Pulmonary artery endothelial cell (primary cell): ENCODE measurements at places on chromosomes 1 and 21. TPM values are rescaled to one million over a fixed set of nuclear protein-coding genes. Genes with fewer than 3 reads are reported as not detected.

- no peak for DNase-seq
These were observed 17.7 kb upstream of the C1orf87 start for GRCh38 chr1:60091195-60091715.

DNA sequence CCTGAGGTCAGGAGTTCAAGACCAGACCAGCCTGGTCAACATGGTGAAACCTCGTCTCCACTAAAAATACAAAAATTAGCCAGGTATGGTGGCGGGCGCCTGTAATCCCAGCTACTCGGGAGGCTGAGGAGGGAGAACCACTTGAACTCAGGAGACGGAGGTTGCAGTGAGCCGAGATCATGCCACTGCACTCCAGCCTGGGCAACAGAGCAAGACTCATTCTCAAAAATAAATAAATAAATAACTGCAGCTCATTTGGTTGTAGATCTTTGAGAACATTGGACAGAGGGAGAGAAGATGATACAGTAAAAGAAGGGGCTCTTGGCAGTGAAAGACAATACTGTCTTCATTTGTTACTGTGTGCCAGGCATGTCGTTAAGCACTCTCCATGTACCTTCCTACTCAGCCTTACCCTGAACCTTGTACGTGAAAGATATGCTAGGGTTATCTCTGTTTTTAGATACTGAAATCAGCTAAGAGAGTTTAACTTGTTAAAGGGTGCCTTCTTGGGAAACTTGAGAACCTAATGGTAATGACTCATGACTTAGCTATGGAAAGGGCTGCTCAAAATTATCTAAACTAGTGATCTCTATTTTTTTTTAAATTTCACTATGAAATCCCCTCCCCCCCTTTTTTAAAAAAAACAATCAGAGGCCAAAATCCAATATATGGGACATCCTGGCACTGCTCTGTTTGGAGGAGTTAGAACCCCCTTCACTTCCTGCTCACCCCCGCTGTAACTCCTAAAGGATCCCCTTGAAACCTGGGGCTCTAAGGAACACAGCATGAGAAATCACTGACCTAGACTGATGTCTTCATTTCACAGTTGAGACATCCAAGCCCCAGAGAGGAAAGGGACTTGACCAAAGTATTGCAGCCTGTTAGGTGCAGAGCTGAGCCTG, 6.8 kb upstream of the KPNA6 start:
- DNase-seq = no peak

- DNase-seq = no peak
These were observed 9.9 kb upstream of the DCAF6 start for GRCh38 chr1:167926486-167926997.

GRCh38 chr1:40143891-40144575, 17.2 kb upstream of the RLF start:
- DNase-seq = peak; percentile 37

DNA sequence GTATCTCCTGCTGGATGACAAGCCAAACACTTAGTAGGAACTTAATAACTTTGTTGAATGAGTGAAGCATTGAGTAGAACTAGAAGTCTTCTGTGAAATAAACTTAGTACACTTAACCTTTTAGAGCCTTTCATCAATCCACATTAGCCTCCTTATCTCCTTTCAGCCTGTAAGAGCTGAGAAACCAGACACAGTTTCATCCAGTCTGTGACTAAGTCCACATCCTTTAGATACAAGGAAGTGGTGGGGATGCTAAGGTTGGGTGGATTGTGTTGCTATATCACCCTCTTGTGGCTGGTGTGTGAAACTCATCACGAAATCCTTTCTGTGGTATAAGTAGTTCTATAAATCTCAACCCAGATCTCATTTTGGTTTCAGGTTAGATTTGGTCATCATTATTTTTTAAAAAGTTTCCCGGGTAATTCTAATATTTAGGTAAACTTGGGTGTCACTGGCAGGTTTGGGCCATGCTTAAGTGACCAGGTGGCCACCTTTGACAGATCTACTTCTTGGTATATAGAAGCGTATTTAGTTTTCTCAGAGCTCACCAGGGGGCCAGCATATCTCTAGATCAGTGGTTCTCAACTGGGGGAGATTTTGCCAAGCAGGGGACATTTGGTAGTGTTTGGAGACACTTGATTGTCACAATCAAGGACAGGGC, 27.8 kb upstream of the CD84 start:
- peak; percentile 40 for DNase-seq

- DNase-seq = no peak
These were observed 358.3 kb downstream of the KIF26B start for GRCh38 chr1:245512980-245513578.

DNA sequence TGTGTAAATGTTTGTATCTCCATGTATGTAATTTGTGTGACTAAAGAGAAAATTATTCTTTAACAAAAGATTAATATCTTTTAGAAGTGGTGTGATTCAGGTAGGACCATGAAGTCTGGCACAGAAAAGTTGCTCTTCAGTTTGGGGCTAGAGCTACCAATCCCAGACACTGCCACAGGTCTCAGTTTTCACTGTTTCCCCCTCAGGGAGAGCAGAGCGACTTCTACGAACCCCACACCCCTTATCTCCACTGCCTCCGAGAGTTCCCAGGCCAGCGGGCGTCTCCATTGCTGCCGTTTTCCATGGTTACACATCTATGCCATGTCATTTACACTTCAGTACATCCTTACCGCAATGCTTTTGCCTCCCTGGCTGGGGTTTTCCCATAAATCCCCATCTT, 93.0 kb upstream of the SMYD2 start:
- DNase-seq = no peak

The AMY1A gene
- not detected in 2 replicates for total RNA-seq

- no peak for DNase-seq
These were observed 154.6 kb downstream of the C1orf94 start for GRCh38 chr1:34331020-34331926.

- DNase-seq = no peak
These were observed 230.3 kb downstream of the CENPF start for GRCh38 chr1:214833178-214833756.

The OR10Z1 gene
- total RNA-seq = not detected in 2 replicates

The PLCH2 gene
- 0.04 and 0.13 TPM in 2 replicates for total RNA-seq

- no peak for DNase-seq
These were observed 10.7 kb upstream of the OTUD7B start for GRCh38 chr1:150021191-150021694.

DNA sequence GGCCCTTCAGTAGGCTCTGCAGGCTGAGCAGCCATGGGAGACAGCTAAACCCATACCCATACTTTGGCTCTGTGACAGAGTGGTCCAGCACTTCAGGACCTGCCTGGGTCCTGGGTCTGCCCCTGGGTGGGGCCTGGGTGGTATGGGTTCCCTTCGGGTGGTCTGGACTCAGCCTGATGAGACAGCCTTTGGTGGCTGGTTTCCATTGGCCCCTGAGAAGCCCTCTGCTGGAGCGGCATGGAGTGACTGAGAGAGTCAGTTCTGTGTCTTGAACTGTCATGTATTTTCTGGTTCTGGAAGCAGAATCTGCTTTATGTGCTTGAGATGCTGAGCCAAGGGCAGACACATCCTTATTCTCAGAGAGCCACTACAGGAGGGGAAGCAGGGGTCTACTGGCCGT, 31.3 kb upstream of the KCNA2 start:
- DNase-seq = no peak

DNA sequence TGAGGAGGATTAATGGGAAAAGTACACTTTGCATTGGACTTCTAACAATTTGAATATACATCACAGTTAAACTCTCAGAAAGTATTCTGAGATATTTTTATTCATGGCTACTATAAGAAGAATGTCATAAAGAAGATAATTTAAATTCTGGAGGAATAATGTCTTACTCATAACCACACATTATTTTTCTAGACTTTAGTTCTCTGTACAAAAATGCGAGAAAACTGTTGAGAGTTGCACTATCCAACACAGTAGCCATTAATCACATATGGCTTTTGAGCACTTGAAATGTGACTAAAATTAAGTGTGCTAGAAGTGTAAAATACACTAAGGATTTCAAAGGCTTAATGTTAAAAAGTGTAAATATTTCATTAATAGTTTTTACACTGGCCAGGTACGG, 53.8 kb downstream of the CRB1 start:
- no peak for DNase-seq

- no peak for DNase-seq
These were observed 2.2 kb downstream of the LMO4 start for GRCh38 chr1:87330885-87331364.

The DSCAM gene
- not detected in 2 replicates for total RNA-seq

DNA sequence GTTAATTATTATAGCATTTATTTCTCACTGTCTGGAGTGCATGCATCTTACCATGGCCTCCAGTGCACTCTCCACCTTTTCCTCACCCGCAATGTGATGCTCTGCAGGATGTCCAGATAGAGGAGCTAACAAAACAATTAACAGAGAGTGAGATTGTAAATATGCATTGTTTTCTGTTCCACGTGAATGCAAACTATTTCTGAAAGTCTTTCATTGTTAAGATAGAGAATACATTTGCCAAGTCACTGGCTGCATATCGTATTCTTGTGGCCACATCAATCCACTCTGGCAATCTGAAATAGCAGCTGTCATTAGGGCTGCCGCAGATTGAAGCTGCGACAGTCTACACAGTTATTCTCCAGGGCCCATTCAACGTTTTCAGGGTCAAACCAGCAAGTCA, 143.8 kb downstream of the DUSP10 start:
- DNase-seq = no peak

- no peak for DNase-seq
These were observed 77.5 kb upstream of the TTC34 start for GRCh38 chr1:2879026-2879425.

GRCh38 chr1:222104694-222105392, 363.0 kb upstream of the DUSP10 start:
- no peak for DNase-seq

The TRNP1 gene
- total RNA-seq = 10.9 and 12.3 TPM in 2 replicates

- DNase-seq = no peak
These were observed 607 bp upstream of the LGR6 start for GRCh38 chr1:202192770-202193613.

DNA sequence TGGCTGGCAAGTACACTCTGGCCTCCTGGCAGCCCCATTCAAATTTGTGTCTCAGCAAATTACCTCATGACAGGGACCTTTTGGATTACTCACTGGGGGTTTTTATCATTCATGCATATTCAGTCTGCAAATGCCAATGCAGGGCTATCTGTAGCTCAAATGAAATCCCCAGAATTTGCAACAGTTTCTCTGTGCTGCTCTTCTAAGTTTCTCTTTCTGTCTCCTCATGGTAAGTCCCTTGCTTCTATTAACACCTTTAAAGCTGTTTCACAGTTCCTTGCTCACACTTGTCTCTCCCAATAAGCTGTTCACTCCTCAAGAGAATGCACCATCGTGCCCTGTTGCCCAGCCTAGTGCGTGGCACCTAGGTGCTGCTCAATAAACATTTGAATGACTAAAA, 3.3 kb upstream of the FAM78B start:
- DNase-seq = no peak

- no peak for DNase-seq
These were observed 17.4 kb upstream of the ZMYM6 start for GRCh38 chr1:35049116-35049515.

DNA sequence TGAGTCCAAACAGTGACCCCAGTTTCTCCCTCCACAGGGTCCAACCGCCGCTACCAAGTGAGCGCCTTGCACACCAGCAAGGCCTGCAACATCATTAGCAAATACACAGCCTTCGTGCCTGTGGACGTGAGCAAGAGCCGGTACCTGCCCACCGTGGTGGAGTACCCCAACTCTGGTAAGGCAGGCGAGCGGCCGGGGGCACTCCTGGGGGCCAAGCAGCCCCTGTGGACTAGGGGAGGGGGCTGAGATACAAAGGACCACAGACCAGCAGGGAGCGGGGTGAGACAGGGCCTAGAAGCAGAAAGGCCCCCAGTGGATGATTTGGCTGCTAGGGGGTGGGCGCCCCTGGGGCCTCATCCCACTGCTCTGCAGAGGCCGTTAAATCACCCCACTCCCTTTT, 54.7 kb downstream of the VWA5B1 start:
- DNase-seq = no peak
